Right lung (tissue), 10 donors: ENCODE measurements at places on chromosomes 13 and 19. TPM values are rescaled to one million over a fixed set of nuclear protein-coding genes. Genes with fewer than 3 reads are reported as not detected.

- peak; percentile 83 for DNase-seq
Observed at GRCh38 chr19:55460670-55461258, 678 bp downstream of the ISOC2 start.

- DNase-seq: no peak
Observed at GRCh38 chr13:73599232-73600128, 534.7 kb downstream of the KLF12 start.

GRCh38 chr13:46492946-46493345, 60.0 kb upstream of the LRCH1 start:
- DNase-seq: peak; percentile 26

DNA sequence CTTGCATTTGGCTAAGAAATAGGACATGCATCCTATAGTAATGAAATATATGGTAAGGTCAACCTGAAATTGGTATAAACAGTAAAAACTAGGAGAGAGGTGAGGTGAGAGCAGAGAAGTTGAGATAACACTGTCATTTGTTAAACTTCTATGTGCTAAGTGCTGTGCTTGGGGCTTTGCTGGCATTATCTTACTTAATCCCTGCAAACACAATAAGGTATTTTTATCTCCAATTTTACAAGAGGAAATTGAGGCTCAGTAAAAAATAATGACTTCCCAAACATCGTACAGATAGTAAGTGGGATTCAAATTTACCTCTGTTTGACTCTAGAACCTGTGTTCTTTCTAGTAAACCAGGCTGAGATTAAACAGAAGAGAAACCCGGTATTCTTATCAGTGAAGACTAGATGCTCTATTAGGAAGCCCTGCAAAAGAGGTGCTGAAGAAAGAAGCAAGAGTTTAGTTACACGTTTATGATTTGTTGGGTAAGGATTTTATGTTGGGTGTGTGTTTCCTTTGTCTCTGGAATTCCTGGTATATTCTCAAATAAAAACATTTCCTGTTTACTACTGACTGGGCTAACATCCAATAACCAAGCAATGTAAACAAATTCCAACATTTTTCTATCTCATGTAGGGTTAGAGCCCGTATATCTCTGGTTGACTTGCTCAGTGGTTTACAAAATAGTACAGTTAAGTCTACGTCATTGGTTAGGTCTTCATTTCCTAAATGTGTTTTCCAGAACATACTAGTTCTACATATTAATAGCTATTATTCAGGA, 137.3 kb upstream of the FNDC3A start:
- DNase-seq: peak; percentile 6

- peak; percentile 33 for DNase-seq
Observed at GRCh38 chr13:38582133-38582532, 104.7 kb upstream of the FREM2 start.

DNA sequence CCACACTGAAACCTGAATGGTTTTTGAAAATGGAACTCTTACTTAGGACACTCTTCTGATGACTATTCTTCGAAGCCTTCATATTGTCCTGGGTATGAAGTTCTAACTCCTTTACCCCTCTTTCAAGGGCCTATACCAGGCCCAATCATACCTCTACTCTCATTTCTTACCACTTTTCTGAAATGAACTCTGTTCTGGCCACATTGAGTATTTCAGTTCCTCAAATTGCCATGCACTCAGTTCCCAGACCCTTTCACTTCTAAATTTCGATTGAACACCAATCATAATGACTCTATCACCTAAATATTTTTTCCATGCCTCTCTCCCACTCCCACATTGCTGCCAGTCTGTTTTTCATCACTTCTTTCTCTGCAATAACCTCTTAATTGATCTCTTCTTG, 53.7 kb downstream of the LACC1 start:
- DNase-seq: no peak

DNA sequence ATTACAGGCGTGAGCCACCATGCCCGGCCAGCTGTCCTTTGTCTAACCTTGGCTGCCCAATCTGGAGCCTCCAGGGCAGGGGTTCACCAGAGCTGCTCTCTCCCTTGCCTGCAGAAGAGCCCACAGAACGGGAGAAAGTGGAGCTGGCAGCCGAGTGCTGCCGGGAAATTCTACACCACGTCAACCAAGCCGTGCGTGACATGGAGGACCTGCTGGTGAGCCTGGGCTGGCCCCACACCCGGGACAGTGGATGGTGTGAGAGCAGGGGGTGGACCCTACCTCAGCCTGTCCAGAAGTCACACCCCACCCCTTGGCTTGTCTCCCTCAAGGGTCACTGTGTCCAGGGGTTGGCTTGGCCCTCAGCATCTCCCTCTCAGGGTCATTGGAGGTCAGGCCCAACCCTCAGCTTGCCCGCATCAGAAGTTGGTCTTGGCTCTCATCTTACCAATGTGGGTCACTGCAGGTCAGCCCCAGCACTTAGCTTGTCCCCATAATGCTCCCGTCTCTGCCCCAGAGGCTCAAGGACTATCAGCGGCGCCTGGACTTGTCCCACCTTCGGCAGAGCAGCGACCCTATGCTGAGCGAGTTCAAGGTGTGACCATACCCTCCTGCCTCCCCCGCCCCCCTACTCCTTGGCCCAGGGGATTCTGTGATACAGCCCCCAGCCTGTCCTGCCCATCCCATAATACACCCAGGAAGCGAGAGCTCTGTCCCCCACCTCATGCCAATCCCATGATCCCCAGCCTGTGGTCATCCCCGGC, 20.4 kb downstream of the ARHGEF1 start:
- DNase-seq: no peak

DNA sequence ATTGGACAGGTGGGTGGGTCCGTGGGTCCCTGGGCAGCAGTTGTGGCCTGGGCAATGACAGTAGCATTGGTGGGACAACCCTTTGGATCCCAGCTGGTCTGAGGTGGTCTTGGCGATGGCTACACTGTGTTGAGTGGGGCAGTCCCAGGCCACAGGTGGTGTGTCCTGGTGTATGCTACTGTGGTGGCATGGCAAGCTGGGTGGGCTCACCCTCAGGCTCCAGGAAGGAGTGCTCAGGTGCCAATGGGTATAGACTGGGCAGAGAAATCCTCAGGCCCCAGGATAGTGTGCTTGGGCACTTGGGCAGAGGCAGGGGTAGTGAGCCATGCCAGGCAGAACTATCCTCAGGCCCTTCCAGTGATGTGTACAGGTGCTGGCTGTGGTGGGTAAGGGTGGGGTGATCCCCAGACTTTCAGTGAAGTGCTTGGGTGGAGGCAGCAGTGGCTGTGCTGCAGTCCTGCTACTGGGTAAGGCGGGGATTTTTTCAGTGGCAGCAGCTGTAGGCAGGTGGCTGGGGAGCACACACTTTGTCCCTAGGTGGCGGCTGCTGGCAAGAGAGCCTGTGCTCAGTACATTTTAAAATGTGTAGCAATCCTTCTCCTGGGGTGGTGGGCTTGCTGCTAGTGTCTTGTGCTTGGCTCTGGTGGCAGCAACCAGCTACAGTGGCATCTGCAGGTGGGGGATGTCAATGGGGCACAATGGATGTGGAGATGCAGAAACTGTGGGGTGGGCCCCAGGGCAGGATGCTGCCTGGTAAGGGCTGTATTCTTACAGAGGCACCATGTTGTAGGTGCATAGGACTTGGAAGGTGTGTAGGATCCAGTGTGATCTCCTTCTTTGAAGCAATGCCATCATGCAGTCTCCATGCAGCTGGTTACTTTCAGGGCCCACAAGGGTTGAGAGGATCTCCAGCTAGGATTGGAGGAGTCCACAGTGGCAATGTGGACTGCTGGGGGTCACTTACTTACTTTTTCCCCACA, 64.9 kb downstream of the DNAJC3 start:
- DNase-seq: no peak

- no peak for DNase-seq
Observed at GRCh38 chr13:30585748-30586262, 31.9 kb upstream of the USPL1 start.

DNA sequence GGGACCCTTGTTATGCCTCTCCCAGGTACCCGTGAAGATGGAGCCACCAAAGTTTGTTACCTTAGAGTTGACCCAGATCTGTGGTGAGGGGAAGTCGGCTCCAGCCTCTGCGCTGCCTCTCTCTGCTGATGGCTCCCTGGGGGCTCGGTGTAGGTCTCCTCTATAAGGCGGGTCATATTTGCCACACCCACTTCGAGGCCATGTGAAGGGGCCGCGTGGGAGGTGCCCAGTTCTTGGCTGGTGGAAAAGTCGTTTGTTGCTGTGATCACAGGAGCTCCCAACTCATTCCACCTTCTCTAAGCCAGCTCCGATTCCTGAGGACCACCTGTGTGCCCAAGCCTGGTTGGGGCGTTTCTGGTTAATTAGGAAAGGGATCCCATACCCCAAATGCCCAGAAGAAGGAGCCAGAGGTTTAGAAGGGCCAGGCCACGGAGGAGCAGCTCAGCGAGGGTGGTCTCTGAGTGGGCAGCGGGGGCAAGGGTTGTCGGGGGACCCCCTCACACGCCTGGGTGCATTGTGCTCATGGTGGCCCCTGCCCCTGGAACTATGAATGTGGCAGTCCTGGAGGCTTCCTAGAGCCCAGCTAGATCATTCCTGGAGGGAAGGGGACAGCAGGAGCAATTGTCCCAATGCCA, 296.5 kb downstream of the ZNF536 start:
- DNase-seq: no peak

- DNase-seq: no peak
Observed at GRCh38 chr13:49645451-49645850, 17.1 kb downstream of the ARL11 start.

DNA sequence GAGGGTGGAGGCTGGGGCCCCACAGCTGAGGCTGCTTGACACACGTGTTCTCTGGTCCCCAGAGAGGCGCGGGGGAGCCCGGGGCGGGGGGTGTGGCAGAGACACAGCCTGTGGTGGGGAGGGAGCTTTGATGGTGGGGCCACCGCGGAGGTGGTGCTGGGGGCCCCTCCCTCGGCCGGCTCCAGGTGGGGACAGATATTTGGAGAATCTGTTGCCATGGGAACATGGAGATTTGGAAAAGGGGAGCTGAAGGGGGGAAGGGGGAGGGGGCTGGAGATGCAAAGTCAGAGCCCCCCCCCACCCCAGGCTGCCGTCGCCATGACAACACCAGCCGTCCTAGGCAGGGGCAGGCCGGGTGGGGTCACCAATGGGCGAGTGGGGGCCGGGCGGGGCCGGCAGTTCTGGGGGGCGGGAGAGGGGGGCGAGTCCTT, 1.2 kb downstream of the PRKCG start:
- no peak for DNase-seq

GRCh38 chr13:99506634-99507033, 5.4 kb downstream of the TM9SF2 start:
- DNase-seq: no peak

GRCh38 chr13:79566118-79566517, 85.2 kb downstream of the NDFIP2 start:
- no peak for DNase-seq

DNA sequence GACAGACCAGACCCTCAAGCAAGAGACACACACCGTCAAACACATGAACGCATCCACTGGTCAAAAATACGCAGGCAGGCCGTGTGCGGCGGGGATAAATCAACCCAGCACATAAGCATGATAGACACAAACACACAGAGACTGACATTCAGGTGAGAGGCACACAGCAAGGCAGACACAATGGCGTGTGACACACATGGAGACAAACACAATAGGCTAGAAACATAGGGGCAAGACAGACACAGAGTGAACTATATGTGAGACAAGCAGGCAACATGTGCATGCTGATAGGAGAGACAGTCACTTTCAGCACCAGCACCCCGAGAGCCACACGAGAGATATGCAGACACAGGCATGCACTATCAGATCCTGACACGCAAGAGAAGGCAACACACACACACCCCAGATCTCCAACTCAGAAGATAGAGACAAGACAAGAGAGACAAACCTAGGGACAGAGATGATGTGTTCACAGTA, 6.9 kb upstream of the JUNB start:
- DNase-seq: no peak

The SCEL gene
- 0.27 TPM for polyA plus RNA-seq

The GRIN3B gene
- 1.2 TPM for polyA plus RNA-seq

The CCDC106 gene
- polyA plus RNA-seq: 19.3 TPM

The KASH5 gene
- not detected for polyA plus RNA-seq

The PSG7 gene
- polyA plus RNA-seq: 0.47 TPM

The OR7A5 gene
- not detected for polyA plus RNA-seq

The TLE6 gene
- 13.6 TPM for polyA plus RNA-seq

The LGALS7B gene
- polyA plus RNA-seq: 0.71 TPM

The RDH8 gene
- not detected for polyA plus RNA-seq

The SMAD9 gene
- polyA plus RNA-seq: 23.7 TPM

The LHB gene
- not detected for polyA plus RNA-seq

The FAM216B gene
- polyA plus RNA-seq: 10.7 TPM

The PRODH2 gene
- 0.21 TPM for polyA plus RNA-seq

The ZBTB32 gene
- 0.57 TPM for polyA plus RNA-seq
